ENCODE measurements at places on chromosomes 1 and 21. TPM values are rescaled to one million over a fixed set of nuclear protein-coding genes. Genes with fewer than 3 reads are reported as not detected.

DNA sequence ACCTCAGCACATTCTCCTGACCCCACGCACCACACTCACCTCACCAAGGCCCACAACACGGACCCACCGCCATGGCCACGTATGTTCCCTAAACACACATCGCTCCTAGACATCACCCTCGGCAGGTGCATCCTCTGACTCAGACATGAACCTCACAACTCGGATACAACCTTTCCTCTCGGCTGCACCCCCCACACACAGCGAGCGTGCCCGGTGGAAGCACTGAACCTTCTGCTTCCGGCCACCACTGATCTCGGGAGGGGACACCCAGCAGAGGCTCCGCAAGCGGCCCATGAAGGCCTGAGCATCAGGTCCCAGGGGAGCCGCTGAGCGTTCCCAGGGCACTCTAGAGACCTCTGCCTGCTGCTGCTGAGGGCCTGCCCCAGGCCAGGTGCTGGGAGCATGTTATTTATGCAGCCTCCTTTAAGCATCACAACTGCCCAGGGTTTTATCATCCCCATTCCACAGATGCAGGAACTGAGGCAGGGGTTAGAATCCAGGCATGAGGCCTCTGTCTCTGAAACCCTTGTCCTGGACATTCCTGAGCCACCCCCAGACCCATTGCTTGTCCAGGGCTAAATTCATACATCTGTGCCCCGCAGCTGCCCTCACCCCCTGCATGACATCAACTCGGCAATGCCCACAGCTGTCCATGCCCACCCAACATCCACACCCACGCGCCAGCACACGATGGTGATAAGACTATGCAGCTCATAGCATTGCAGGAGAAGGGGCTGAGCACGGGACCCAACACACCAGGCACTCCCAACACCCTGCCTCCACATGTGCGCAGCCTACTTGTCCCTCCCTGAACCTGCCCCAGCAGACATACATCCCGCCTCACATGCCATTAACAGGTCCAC lies 27.0 kb downstream of the SDC3 start:
- no peak overlapping the region for H3K4me3 ChIP-seq
- DNase-seq = no peak

- H3K4me3 ChIP-seq = no peak overlapping the region
- peaks cover 7% of the 10 kb centered on the region for H3K4me1 ChIP-seq
- no peak for DNase-seq
- no peak overlapping the region for H3K27ac ChIP-seq
Observed at GRCh38 chr1:101262630-101263348, 26.0 kb downstream of the S1PR1 start.

SCAF4 gene
- 6.5 TPM for total RNA-seq

DNA sequence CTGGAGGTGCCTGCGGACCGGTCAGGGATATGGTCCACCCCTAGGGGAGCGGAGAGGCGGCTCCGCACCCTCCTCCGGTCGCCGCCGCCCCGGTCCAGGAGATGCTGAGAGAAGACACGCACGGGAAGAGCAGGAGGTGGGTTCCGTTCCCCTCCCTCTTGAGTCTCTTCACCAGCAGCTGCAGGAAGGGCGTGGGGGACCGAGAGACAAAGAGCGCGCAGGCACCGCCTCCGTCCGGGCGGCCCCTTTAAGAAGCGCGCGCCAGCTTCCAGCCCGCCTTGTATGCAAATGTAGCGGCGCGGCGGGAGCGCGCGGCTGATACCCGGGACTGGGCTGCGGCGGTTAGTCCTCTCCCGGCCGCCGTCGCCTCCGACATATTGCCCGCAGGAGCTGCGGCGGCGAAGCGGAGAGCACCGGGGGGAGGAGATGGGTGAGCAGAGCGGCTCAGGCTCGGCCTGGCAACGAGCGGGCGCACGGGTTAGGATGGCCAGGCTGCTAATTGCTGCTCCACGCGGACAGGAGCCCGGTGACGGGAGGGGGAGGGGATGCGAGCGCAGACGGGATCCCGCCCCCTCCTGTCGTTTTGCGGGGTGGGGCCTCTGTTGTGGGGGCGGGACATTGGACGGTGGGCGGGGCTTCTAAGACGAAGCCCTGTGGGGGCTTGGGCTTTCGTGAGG lies at the start of gene TMEM39B:
TSS of gene TMEM39B (plus strand) at position 318 of the 677 bp plus-strand sequence. CDS start at position 427, 109 bp downstream.
- H3K27ac ChIP-seq = peak within 1 kb of the TSS; percentile 67
- peak within 1 kb of the TSS; percentile 92 for H3K4me3 ChIP-seq
- H3K4me1 ChIP-seq = peaks cover 35% of the 10 kb centered on the region
- H3K27me3 ChIP-seq = no peaks in the 10 kb centered on the region

ADGRB2 gene
- 15.8 TPM for total RNA-seq

DNA sequence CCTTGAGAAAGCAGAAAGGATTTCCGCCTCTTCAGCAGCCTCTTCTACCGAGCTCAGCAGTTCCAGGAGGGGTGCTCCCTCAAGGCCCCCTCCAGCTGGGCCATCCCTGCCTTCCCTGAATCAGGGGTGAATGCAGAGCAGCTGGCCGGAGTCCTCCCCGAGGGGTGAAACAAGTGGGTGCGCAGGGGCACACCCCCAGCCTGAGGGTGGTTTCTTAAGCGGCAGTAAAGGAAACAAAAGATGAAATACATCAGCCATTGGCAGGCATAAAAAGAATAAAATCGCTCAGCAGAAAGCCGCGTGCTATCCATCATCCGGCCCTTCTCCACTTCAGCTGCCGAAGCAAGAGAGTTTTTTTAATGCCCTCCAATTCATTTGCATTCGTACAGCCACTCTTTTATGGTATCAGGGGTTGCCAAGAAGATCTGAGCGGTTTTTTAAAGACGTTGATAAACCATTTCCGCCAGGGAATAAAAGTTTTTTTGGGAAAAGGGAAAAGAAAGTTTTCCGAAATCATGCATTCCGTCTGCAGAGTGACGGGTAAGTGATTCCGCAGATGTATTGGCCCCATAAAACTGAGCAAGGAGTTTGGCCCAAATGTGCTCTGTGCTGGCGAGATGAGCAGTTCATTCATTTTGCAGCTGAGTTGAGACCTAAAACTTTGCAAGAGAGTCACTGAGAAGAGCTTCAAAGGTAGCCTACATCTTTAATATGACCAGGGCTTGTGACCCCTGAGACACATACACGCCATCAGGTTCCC lies 73.7 kb upstream of the ZC3H12A start:
- H3K36me3 ChIP-seq = no peaks in the 10 kb centered on the region
- no peaks in the 10 kb centered on the region for H3K4me1 ChIP-seq
- no peaks in the 10 kb centered on the region for H3K27me3 ChIP-seq
- no peak overlapping the region for H3K27ac ChIP-seq

DNA sequence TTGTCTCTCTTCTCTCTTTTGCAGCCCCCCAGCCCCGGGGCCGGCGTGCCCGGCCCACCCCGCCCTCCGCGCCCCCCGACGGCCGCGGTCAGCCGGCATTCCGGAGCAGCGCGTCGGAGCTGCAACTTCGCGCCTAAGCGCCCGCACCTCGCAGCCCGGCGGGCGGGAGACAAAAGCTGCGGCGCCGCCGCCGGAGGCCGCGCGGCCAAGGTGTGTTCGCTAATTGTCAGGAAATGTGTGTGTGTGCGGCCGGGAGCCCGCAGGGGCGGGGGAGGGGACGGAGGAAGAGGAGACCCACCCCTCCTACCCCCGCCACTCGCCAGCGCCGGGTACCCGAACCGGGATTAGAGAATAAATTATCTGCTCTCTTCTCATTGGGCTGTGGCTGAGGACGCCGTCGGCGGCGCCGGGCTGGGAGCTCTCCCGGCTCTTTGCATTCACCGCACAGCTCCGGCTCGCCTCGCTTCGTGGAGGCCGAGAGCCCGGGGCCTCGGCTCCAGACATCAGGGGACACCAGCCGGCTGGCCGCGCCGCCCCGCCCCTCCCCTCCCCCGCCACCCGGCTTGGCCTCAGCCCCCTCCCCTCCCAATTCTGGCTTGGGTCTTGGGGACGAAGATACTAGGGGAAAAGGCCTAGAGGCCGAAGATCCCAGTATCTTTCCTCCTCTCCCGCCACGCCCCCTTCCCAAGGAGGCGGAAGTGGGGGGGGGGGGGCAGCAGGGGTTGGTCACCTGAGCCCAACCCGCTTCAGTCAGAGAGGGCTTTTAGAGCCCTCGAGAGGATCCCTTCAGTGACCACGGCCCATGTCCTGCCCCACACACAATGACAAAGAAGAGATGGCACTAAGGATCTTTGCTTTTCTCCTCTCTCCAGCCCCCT lies 1.3 kb upstream of the BLACAT1 start:
- peaks cover 70% of the 10 kb centered on the region for H3K27me3 ChIP-seq
- H3K4me3 ChIP-seq = no peak overlapping the region

TMEM125 gene
- total RNA-seq = not detected

DNA sequence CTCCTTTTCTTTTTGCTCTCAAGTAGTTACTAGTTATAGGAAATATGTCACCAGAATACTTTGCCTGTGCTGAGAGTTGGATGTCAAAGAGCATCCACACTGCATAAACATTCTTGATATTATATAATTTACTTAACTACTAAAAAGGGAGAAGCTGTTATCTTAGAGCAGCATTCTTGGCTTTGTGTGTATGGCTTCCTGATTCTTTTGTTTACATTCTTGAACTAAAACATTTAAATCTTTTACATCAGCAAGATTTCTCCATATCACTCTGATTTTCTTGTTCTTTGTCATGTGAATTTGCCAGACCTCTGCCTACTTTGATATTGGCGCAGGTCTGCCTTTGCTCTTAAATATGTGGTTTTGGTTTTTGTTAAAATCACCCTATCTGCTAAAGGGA lies 48.8 kb downstream of the SUCO start:
- no peaks in the 10 kb centered on the region for H3K27me3 ChIP-seq
- no peak overlapping the region for H3K4me3 ChIP-seq
- H3K4me1 ChIP-seq = peaks cover 19% of the 10 kb centered on the region

- H3K4me1 ChIP-seq = peaks cover 48% of the 10 kb centered on the region
- no peak overlapping the region for H3K4me3 ChIP-seq
- H3K36me3 ChIP-seq = no peaks in the 10 kb centered on the region
- no peaks in the 10 kb centered on the region for H3K27me3 ChIP-seq
- H3K27ac ChIP-seq = no peak overlapping the region
Observed at GRCh38 chr1:66274634-66275033, 259.3 kb upstream of the SGIP1 start.

PROX1 gene
- total RNA-seq = 0.25 TPM

SLAMF9 gene
- total RNA-seq = not detected

GRCh38 chr1:85048296-85049064 lies at the start of gene MCOLN3:
TSS of gene MCOLN3 (minus strand) at chr1:85048500. CDS start at chr1:85045360, 3,140 bp downstream.
- no peak for DNase-seq
- peak within 1 kb of the TSS; percentile 35 for H3K4me3 ChIP-seq
- H3K27ac ChIP-seq = no peak within 1 kb of the TSS
- H3K4me1 ChIP-seq = peaks cover 7% of the 10 kb centered on the region
- peaks cover 68% of the 10 kb centered on the region for H3K27me3 ChIP-seq

NBPF4 gene
- total RNA-seq = not detected

- H3K27ac ChIP-seq = no peak overlapping the region
- peak; percentile 31 for DNase-seq
- no peaks in the 10 kb centered on the region for H3K27me3 ChIP-seq
- H3K36me3 ChIP-seq = no peaks in the 10 kb centered on the region
- H3K4me1 ChIP-seq = peaks cover 11% of the 10 kb centered on the region
Observed at GRCh38 chr1:17199267-17200044, 5.5 kb upstream of the PADI1 start.

FAM76A gene
- 12.7 TPM for total RNA-seq

C8B gene
- total RNA-seq = not detected

DNA sequence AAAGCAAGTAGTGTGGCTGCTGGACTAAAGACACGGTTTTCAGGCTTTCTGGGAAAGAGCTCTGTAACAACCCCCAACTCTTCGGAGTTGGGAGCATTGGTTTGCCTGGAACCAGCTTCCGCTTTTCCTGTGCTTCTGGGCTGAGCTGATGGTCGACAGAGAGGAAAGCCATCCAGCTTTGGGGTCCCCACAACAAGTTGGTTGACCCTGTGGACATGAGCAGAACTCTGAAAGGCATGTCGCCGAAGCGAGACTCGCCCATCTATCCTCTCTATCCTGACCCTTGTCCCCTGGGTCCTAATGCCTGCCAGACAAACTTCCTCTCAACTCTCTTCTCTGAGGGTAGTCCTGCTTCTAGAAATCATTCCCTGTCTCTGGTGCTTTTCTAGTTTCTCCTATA lies 31.9 kb upstream of the FCGR2A start:
- DNase-seq = no peak
- no peaks in the 10 kb centered on the region for H3K27me3 ChIP-seq
- H3K36me3 ChIP-seq = no peaks in the 10 kb centered on the region
- no peak overlapping the region for H3K4me3 ChIP-seq
- no peaks in the 10 kb centered on the region for H3K4me1 ChIP-seq

GFI1 gene
- total RNA-seq = 0.16 TPM

DNA sequence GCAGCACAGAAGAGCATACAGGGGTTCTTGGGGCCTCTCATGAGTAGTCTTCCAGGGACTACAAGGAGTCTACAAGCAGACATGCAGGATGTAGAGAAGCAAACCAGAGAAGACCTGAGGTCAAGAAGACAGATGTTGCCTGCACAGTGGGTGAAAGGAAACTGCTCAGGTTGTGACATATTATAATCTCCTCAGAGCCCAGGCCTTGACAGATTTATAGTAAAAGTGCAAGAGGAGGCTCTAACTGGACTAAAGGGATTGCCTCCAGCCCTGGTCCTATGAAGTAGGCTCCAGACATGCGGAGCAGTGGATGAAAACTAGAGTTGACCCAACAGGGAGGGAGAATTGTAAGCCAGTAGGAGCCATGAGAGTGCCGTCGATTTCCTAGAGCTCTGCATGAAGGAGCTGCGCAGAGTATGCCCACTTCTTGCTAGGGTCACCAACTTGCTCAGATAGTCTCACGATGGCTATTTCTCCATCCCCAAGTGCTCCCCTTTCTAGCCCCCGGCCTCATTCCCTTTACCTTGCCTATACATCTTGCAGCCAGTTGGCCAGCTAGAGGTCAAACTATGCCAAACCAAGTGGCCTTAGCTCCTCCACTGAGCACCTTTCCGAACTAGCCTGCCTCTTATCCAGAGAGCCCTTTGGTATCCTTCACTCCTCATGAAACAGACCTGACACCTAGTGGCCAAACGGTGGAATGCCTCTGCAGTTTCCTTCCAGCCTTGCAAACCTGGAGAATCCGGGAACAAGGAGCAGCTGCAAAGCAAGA lies 36.2 kb upstream of the IPO9 start:
- DNase-seq = peak; percentile 79
- H3K27me3 ChIP-seq = no peaks in the 10 kb centered on the region
- H3K36me3 ChIP-seq = peaks cover 52% of the 10 kb centered on the region
- H3K4me3 ChIP-seq = no peak overlapping the region

SPRR2F gene
- total RNA-seq = not detected

- no peaks in the 10 kb centered on the region for H3K27me3 ChIP-seq
- DNase-seq = no peak
- no peaks in the 10 kb centered on the region for H3K36me3 ChIP-seq
- no peak overlapping the region for H3K27ac ChIP-seq
- H3K4me3 ChIP-seq = no peak overlapping the region
Observed at GRCh38 chr21:38082936-38083485, 166.8 kb upstream of the KCNJ6 start.

HCRTR1 gene
- total RNA-seq = not detected

GRCh38 chr21:41852929-41853320 lies 26.2 kb downstream of the PRDM15 start:
- no peak for DNase-seq
- peaks cover 16% of the 10 kb centered on the region for H3K36me3 ChIP-seq
- no peak overlapping the region for H3K4me3 ChIP-seq
- peaks cover 8% of the 10 kb centered on the region for H3K4me1 ChIP-seq
- H3K27me3 ChIP-seq = no peaks in the 10 kb centered on the region
- H3K27ac ChIP-seq = no peak overlapping the region

- H3K27ac ChIP-seq = no peak overlapping the region
- H3K36me3 ChIP-seq = no peaks in the 10 kb centered on the region
- no peaks in the 10 kb centered on the region for H3K4me1 ChIP-seq
- H3K27me3 ChIP-seq = peaks cover 3% of the 10 kb centered on the region
- DNase-seq = no peak
Observed at GRCh38 chr1:6960860-6961259, 175.6 kb downstream of the CAMTA1 start.

PLA2G2A gene
- total RNA-seq = not detected

- H3K4me3 ChIP-seq = no peak overlapping the region
- no peaks in the 10 kb centered on the region for H3K4me1 ChIP-seq
- no peaks in the 10 kb centered on the region for H3K36me3 ChIP-seq
- H3K27me3 ChIP-seq = no peaks in the 10 kb centered on the region
Observed at GRCh38 chr1:2789986-2790581, 11.4 kb downstream of the TTC34 start.

BTBD8 gene
- total RNA-seq = 5.1 TPM

APCS gene
- total RNA-seq = not detected

Data from SJSA1 (cell line).